ENCODE measurements at places on chromosomes 16 and 17.

DNA sequence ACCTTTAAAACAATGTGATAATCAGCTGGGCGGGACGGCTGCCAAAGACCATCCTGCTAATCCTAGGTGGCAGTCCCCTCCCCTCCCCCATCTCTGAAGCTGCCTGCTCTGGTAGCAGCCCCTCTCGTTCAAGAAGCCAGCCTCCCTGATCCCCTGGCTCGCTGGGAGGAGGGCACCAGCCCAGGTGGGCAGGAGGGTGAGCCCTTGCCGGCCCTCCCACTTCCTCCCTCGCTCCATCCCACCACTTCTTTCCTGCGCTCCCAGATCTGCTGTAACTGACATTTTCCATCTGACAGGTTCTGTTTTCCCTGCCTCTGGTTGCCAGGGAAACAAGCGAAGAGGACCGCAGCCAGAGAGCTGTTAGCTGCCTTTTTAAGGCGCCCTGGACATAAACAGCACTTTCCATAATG, 155.7 kb upstream of the TNRC6C start:
- DNase-seq = peak; percentile 94

GRCh38 chr17:1590029-1590746, 27.6 kb upstream of the PITPNA start:
- DNase-seq = no peak

GRCh38 chr16:6483469-6484033, 849.1 kb upstream of the RBFOX1 start:
- no peak for DNase-seq

GRCh38 chr16:2610781-2611498, 71.4 kb upstream of the KCTD5 start:
- DNase-seq = no peak

DNA sequence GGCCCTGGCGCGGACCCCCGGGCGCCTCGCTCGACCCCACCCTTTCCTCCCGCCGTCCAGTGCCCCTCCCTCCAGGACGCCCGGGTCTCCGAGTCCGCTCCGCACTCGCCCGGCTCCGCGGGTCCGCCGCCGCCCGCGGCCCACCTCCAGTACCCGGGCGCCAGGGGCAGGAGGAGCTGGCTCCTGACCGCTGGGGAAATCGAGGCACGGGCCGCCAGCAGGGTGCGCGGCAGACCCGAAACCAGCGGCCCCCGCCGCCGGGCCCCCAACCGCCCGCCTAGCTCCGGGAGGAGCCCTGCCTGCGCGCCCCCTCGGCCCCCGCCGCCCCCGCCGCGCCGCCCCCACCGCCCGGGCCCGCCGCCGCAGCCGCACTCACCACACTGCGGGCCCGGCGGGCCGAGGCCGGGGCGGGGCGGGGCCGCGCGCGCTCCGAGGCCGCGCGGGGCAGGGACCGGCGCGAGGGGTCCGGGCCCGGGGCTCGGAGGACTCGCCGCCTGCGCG, 333 bp downstream of the MAFG start:
- no peak for DNase-seq

DNA sequence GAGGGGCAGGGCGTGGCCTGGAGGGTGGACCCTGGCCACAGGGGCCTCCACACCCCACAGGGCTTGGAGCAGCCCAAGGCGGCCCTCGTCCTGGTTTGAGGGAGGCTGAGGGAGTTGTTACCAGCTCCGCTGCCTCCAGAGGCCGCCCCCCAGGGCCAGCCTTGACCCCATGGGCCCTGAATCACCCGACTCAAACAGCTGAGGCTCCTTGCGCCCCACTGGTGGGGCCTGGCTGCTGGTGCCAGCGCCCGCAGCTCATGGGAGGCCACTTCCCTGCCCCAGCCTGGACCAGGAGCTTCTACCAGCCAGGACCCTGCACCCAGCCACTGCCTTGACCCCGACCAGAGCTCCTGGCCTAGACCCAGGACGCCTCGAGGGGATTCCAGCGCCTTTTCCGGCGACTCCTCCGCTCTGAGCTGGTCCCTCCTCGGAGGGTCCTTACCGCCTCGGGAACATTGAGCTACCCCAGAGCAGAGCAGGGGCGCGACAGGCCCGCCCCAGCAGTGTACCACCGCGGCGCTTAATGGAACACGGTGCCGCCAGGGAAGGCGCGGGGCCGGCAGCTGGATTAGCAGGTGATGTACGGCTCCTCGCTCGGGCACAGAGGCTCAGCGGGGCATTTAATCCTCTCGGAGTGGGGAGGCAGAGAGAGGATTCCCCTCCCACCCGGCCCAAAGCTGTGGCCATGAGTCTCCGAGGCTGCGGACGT, 37.2 kb downstream of the GSE1 start:
- peak; percentile 81 for DNase-seq

- peak; percentile 19 for DNase-seq
These were observed 1324.9 kb upstream of the CDH8 start for GRCh38 chr16:63361032-63361624.

- peak; percentile 90 for DNase-seq
These were observed at the start of gene MAP1LC3B for GRCh38 chr16:87391950-87392820. Gene MAP1LC3B (plus strand): TSS chr16:87392336. CDS start chr16:87392428, 92 bp downstream.

GRCh38 chr16:89168381-89169189, 3.0 kb upstream of the CDH15 start:
- DNase-seq = no peak

GRCh38 chr17:43132117-43132516, 7.0 kb upstream of the BRCA1 start:
- no peak for DNase-seq

GRCh38 chr17:3910420-3911270, 5.6 kb downstream of the P2RX1 start:
- DNase-seq = no peak

- DNase-seq = no peak
These were observed 87.8 kb upstream of the CDH5 start for GRCh38 chr16:66278604-66279262.

GRCh38 chr17:43069368-43069898, 44.4 kb downstream of the RND2 start:
- no peak for DNase-seq

DNA sequence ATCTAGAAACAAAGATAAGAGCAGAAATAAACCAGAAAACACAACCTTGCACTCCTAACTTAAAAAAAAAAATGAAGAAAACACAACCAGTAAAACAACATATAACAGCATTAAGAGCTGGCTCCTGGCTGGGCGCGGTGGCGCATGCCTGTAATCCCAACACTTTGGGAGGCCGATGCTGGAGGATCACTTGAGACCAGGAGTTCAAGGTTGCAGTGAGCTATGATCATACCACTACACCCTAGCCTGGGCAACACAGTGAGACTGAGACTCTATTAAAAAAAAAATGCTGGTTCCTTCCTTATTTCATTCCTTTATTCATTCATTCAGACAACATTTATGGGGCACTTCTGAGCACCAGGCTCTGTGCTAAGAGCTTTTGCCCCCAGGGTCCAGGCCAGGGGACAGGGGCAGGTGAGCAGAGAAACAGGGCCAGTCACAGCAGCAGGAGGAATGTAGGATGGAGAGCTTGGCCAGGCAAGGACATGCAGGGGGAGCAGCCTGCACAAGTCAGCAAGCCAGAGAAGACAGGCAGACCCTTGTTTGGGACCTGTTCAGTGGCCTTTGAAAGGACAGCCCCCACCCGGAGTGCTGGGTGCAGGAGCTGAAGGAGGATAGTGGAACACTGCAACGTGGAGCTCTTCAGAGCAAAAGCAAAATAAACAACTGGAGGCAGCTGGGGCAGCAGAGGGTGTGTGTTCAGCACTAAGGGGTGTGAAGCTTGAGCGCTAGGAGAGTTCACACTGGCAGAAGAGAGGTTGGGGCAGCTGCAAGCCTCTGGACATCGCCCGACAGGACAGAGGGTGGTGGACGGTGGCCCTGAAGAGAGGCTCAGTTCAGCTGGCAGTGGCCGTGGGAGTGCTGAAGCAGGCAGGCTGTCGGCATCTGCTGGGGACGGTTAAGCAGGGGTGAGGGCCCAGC, 2.6 kb downstream of the STH start:
- DNase-seq = no peak

DNA sequence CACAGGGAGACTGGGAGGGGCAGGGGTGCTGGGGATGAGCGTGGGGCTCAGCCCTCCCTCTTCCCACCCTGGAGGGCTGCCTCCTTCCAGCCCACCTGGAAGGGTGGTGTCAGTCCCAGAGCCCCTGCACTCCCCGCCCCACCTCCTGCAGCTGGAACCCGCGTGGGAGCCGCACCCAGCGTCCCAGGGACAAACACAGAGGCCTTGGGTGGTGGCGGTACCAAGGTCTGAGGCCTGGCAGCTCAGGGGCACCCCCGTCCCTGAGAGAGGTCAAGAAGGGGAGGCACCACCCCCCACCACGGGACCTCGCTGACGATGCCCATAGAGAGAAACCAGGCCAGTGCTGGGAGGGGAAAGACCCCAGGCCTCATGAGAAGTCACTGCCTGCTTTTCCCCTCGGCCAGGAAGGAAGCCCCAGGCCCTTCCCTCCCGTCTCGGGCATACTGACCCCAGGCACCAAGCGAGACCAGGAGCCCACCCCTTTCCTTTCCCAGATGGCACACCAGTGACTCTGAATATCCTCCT, 4.1 kb downstream of the HS3ST6 start:
- no peak for DNase-seq

GRCh38 chr16:14302399-14303181, 231.5 kb downstream of the MRTFB start:
- DNase-seq = peak; percentile 35

- peak; percentile 92 for DNase-seq
These were observed 1.6 kb upstream of the MRC2 start for GRCh38 chr17:62625870-62626200.

DNA sequence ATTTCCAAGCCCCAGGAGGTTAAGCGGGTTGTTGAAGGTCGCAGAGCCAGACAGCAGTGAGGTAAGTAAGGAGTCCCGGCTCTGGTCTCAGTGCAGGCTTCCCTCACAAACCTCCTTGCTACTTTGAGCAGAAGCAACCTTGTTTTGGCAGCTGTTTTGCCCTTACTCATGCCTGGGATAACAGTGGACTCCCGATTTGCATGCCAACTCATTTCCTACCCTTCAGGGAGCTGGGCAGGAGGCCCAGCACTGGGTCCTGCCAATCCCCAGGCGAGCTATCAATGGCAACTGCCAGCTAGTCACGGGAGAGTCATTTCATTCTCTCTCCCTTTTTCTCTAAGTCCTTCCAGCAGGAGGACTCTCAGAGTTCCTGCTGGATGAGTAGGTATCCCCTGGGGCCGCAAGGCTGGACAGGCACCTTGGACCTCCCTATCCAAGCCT, 72.0 kb upstream of the KSR1 start:
- no peak for DNase-seq

- no peak for DNase-seq
These were observed 43.5 kb downstream of the SCPEP1 start for GRCh38 chr17:57021226-57021940.

DNA sequence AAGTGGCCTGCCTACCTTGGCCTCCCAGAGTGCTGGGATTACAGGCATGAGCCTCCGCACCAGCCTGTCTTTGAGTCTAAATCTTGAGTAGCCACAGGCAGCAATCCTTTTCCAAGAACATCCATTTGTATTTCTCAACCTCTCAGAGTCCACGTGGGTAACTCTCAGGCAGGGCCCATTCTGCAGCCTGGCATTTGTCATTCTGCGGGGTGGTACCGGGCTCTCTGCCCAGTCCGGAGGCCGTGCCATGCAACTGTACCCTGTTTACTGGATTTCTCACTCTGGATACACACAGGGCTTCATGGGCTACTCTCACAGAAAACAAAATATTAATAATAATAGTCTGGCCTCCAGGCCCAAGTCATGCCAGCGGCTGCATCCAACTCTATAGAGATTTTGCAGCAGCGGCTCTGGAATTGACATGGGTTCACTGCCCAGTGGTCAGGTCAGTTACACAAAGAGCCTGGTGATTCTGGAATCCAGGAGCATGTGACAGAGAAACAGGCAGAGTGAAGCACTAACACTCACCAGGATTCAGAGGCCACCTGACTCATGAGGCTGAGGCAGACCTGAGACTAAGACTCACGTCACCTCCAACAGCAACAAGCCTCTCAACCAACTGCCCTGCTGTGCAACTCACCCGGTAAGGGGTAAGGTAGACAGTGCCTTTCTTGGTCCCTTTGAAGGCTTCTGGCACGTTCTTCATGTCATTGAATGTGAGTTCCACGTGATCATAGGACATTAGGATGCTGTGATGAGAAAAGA, 4.0 kb downstream of the WBP2 start:
- no peak for DNase-seq

- DNase-seq = no peak
These were observed 9.0 kb downstream of the GPR179 start for GRCh38 chr17:38334480-38335364.

- no peak for DNase-seq
These were observed 36.3 kb downstream of the MYH3 start for GRCh38 chr17:10620823-10621222.

DNA sequence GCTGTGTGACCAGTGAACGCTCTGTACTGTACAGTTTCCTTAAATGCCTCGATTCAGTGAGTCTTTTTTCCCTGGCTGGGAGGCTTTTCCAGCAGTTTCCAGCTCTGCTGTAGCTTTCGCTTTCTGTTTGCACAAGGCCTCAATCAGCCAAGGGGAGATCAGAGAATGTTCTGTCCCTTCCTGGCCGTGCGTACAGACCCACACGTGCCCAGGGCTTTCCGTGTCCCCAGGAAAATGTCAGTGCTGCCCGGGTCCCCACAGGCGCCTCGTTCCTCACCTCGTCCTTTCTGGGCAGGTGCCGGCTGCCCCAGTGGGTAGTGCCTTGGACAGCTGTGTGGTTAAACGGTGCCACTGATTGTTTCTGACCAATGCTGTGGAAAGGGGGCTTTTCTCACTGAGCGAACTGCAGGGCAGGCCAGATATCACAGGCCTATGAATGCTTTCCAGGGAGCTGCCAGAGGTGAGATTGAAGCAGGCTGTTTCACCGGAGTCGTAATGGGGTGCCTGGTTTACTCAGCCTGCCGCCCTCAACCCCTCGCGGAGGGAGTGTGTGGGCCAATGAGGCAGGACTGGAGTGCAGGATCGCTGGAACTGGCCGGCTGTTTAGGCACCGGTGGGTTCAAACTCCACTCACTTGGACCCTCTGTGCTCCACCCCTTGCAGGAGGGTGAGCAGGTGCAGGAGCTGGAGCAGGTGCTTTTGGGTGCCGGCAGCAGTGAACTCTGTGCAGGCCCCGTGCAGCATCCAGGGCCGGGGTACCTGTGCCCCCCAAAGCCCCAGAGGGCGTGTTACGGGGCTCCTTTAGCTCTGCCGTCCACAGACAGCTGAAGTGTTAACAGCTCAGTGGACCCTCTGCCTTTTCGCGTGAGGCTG, 44.4 kb downstream of the ZNF778 start:
- DNase-seq = no peak

DNA sequence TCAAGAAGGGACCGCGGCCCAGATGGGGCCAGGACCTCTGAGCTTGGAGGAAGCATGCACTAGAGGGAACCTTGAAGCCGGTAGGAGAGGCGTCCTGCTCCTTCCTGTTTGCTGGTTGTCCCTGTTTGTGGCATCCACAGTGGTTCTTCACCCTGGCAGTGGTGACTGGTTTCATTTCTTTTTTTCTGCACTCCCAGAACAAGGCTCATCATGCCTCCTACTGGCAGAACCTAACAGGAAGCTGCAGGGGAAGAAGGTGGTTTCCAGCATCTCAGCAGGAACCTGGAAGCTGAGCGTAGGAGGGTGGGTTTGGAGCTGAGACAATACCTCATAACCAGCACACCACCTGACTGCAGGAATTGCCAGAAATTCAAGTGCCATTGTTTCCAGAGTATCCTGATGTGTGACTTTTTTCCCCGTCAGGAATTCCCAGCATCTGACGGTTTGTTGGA, 5.8 kb downstream of the TMEM231 start:
- DNase-seq = peak; percentile 41
